ENCODE measurements at places on chromosomes 4 and X. TPM values are rescaled to one million over a fixed set of nuclear protein-coding genes. Genes with fewer than 3 reads are reported as not detected.
A peak's percentile ranks its signal among the peaks of the same experiment; 100 is the strongest.

Gene USP17L26
- total RNA-seq, result not detected

Gene OTUD6A
- total RNA-seq, result not detected

DNA sequence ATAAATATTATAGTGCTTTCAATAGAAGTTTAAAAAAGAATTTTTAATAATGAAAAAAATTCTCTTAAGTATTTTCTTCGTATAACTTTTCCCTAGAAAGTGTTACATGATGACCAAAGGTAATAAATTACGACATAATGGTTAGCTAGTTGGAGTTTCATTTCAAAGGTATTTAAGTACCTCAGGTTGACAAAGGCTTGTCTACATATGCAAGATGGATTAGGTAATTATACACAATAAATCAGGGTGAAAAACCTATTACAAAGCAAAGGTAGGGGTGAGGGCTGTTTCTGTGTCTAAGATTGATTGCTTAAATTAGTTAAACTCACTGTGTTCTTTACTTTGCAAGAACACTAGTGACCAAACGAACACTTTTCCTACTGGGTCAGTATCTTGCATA, 508.5 kb upstream of the FAT1 start:
- no peak overlapping the region for H3K4me3 ChIP-seq
- H3K36me3 ChIP-seq, result no peaks in the 10 kb centered on the region
- no peaks in the 10 kb centered on the region for H3K27me3 ChIP-seq
- no peaks in the 10 kb centered on the region for H3K4me1 ChIP-seq
- H3K27ac ChIP-seq, result no peak overlapping the region

- no peak for DNase-seq
- H3K4me3 ChIP-seq, result no peak overlapping the region
- no peaks in the 10 kb centered on the region for H3K4me1 ChIP-seq
- H3K27me3 ChIP-seq, result no peaks in the 10 kb centered on the region
- H3K27ac ChIP-seq, result no peak overlapping the region
- H3K36me3 ChIP-seq, result no peaks in the 10 kb centered on the region
These were observed 22.1 kb downstream of the PPP1R2C start for GRCh38 chrX:42755815-42756214.

GRCh38 chr4:77193511-77194102, 36.6 kb downstream of the CCNG2 start:
- H3K4me3 ChIP-seq, result peak overlapping the region; percentile 85
- H3K27me3 ChIP-seq, result peaks cover 7% of the 10 kb centered on the region
- H3K27ac ChIP-seq, result peak overlapping the region; percentile 92
- H3K36me3 ChIP-seq, result no peaks in the 10 kb centered on the region

Gene C4orf50
- total RNA-seq, result 0.16 TPM

Gene PDHA2
- total RNA-seq, result not detected

Gene RXFP1
- not detected for total RNA-seq

Gene PRSS12
- total RNA-seq, result not detected

Gene CXXC4
- not detected for total RNA-seq

DNA sequence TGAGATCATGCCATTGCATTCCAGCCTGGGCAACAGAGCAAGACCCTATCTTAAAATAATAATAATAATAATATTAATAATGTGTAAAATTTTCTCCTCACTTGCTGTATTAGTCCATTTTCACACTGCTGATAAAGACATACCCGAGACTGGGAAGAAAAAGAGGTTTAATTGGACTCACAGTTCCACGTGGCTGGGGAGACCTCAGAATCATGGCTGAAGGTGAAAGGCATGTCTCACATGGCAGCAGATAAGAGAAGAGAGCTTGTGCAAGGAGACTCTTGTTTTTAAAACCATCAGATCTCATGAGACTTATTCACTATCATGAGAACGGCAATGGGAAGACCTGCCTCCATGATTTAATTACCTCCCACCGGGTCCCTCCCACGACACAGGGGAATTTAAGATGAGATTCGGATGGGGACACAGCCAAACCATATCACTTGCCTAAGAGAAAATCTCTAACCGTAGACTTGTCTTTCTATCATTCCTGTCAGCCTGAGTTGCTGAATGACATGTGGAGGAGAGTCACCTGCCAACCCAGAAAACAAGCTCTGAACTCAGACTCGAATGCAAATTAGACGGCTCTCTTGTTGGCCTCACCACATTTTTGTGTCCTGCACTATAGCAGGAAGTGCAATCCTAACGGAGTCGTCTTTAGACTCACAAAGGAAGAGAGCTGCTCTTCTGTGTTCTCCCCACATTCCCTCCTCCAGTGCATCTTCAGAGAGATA, 51.9 kb upstream of the DCTD start:
- no peak for DNase-seq
- no peaks in the 10 kb centered on the region for H3K4me1 ChIP-seq
- no peak overlapping the region for H3K27ac ChIP-seq
- no peaks in the 10 kb centered on the region for H3K36me3 ChIP-seq
- peaks cover 29% of the 10 kb centered on the region for H3K27me3 ChIP-seq

DNA sequence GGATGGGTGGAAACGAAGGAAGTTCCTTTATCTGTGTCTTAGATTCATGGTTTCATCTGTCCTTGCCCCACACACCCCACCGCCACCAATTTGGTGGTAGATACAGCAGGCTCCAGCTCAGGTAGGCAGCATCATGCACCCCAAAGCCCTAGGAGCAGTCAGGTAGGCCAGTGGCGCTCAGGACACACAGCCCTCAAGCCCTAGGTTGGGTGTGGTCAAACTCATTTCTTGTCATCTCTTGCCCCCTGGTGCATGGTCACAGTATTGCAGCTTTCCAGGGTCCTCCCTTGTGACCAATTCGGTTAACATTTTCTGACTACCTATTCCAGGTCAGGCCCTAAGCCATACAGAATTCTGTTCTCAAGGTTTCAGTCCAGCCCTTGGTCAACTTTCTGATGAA, 14.5 kb upstream of the PRRG3 start:
- peak; percentile 83 for DNase-seq
- H3K36me3 ChIP-seq, result no peaks in the 10 kb centered on the region
- H3K4me3 ChIP-seq, result no peak overlapping the region
- no peak overlapping the region for H3K27ac ChIP-seq
- H3K4me1 ChIP-seq, result peaks cover 6% of the 10 kb centered on the region
- peaks cover 10% of the 10 kb centered on the region for H3K27me3 ChIP-seq

Gene ZNF275
- 20.1 TPM for total RNA-seq

DNA sequence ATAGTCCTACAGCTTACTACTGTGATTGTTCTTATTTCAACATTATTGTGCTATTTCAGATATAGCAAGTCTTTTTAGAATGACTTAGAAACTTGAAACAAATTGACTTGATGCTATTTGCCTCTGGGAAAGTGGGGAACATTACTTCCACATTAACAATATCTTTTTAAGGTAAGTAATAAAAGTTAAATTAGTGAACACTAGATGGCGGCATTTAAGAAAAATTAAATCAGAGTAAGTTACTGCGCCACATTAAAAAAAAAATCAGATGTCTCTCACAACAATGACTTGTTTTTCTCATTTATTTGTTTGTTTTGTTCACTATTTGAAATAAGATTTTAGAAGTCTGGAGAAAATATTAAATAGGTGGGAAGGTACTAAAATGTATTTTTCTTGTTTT, 1026.9 kb upstream of the SLIT2 start:
- no peak for DNase-seq
- no peaks in the 10 kb centered on the region for H3K4me1 ChIP-seq
- H3K27me3 ChIP-seq, result no peaks in the 10 kb centered on the region

Gene VGLL1
- not detected for total RNA-seq

DNA sequence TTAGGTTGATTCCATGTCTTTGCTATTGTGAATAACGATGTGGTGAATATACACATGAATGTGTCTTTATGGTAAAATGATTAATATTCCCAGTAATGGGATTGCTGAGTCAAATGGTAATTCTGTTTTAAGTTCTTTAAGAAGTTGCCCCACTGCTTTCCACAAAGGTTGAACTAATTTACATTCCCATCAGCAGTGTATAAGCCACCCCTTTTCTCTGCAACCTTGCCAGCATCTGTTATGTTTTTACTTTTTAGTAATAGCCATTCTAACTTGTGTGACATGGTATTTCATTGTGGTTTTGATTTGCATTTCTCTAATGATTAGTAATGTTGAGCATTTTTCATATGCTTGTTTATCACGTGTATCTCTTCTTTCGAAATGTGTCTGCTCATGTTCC, 503.3 kb downstream of the PCDH18 start:
- no peak overlapping the region for H3K4me3 ChIP-seq
- H3K36me3 ChIP-seq, result no peaks in the 10 kb centered on the region
- H3K4me1 ChIP-seq, result no peaks in the 10 kb centered on the region
- no peak for DNase-seq
- no peaks in the 10 kb centered on the region for H3K27me3 ChIP-seq
- no peak overlapping the region for H3K27ac ChIP-seq

- no peak for DNase-seq
- no peaks in the 10 kb centered on the region for H3K27me3 ChIP-seq
- H3K4me3 ChIP-seq, result no peak overlapping the region
- peaks cover 12% of the 10 kb centered on the region for H3K4me1 ChIP-seq
These were observed 109.1 kb upstream of the HUWE1 start for GRCh38 chrX:53795576-53795975.

DNA sequence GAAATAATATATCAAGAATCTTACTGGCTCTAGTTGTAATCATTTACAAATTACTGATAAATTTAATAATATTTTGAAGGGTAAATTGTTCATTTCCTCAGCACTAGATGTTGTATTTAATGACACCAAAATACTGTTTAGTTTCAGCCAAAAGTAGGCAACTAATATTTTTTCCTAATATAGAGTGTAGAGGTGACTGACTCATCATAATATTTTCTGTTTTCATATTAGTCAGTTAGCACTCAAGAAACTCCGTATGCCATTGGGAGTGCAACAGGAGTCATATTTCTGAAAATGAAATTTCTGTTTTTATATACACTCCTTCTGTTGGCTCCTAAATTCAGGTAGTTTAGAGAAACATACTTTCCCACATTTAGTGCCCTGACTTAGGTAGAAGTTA, 36.6 kb upstream of the PTPN13 start:
- H3K4me1 ChIP-seq, result peaks cover 8% of the 10 kb centered on the region
- DNase-seq, result no peak
- no peak overlapping the region for H3K4me3 ChIP-seq

DNA sequence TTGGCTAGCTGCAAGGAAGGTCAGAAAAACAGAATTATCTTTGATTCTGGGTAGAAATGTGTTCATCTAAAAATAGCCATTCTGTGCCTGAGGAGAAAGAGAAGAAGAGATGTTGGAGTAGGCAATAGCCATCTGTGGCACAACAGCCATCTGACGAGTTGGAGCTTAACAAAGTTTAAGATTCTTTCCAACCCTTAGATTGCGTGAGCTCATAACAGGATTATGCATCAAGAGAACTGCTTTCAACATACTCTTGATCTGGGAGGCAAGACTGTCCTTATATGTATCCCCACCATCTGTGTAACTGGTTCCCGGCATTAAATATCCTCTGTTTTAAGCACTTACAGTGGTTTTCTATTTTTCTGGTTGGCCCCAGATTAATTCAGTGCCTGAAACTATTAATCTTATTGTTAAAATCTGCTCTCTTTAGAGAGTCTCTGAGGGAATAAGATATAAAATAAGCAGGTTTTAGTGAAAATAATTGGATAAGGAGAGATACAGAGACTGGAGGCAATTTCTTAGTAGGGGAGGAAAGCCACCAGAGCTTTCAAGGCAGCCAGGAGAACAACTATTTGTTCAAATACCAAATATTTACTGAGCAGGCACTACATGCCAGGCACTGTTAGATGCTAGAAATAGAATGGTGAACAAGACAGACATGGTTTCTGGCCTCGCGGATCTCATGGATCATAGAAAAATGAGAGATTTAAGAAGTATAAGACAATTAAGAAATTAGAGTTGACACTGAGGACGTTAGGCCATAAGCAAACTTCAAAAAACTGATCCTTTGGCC, 398.0 kb downstream of the SMARCA1 start:
- no peak overlapping the region for H3K27ac ChIP-seq
- no peaks in the 10 kb centered on the region for H3K27me3 ChIP-seq
- DNase-seq, result no peak
- H3K4me3 ChIP-seq, result no peak overlapping the region
- H3K36me3 ChIP-seq, result no peaks in the 10 kb centered on the region

Gene MAGEB2
- not detected for total RNA-seq

DNA sequence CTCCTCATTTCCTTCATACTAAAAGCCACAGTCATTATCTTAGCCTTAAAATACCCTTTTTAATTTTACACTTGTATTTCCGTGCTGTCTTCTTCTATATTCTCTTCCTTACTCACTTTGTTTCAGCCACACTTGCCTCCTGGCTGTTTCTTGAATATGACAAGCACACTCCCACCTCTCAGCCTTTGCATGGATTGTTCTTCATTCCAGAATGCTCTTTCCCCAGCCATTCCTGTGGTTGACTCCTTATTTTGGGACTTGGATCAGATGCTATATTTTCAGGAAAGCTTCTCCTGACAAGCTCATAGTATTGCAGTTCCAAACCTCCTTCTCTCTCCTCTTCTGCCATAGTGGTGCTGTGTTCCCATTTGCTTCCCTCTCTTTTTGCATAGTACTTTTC, 291.3 kb downstream of the PDHA2 start:
- no peak overlapping the region for H3K27ac ChIP-seq
- H3K27me3 ChIP-seq, result no peaks in the 10 kb centered on the region
- DNase-seq, result no peak
- no peak overlapping the region for H3K4me3 ChIP-seq
- no peaks in the 10 kb centered on the region for H3K36me3 ChIP-seq

Gene CLTRN
- total RNA-seq, result 0.33 TPM

DNA sequence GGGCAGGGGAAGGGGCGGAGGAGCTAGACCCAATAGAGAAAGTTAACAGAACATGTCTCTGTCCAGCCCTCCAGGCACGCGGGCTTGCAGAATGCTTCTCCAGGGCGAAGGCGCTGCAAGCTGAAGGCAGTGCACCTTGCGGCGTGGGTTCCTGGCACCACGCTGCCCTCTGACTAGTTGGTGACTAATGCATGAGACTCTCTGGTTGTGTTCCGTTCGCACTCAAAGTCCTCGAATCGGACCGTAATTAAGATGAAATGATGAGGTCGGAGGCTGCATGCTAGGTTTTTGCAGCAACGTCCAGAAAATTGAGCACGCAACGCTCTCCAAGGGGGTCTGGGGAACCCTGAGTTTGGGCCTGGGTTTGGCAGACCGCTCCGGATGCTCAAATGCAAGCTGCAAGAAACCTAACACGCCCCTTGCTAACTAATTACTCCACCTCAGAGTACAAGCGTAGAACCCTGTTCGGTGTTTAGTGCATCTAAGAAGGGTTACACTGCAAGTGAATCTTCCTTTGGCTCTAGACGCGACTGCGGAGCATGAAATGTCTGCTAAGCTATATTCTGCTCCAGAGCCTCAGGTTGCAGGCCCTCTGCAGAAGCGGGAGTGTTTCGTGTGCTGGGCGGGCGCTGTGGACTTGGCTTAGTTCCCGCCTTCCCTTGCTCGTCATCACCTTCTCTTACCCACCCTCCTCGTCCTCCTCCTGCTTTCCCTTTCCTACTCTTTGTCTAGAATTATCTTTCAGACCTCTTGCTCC, 57.1 kb upstream of the NKAP start:
- peaks cover 59% of the 10 kb centered on the region for H3K27me3 ChIP-seq
- no peak overlapping the region for H3K27ac ChIP-seq
- H3K4me1 ChIP-seq, result peaks cover 2% of the 10 kb centered on the region
- no peaks in the 10 kb centered on the region for H3K36me3 ChIP-seq
- H3K4me3 ChIP-seq, result no peak overlapping the region

- H3K27me3 ChIP-seq, result no peaks in the 10 kb centered on the region
- no peak overlapping the region for H3K4me3 ChIP-seq
- DNase-seq, result no peak
These were observed 838.4 kb upstream of the INTU start for GRCh38 chr4:126794363-126794762.
